Forelimb muscle (tissue), 1 donor: ENCODE measurements at places on chromosomes 11 and 22. TPM values are rescaled to one million over a fixed set of nuclear protein-coding genes. Genes with fewer than 3 reads are reported as not detected.

- no peak for DNase-seq
Measured at GRCh38 chr11:15446929-15447328, 332.2 kb downstream of the INSC start.

DNA sequence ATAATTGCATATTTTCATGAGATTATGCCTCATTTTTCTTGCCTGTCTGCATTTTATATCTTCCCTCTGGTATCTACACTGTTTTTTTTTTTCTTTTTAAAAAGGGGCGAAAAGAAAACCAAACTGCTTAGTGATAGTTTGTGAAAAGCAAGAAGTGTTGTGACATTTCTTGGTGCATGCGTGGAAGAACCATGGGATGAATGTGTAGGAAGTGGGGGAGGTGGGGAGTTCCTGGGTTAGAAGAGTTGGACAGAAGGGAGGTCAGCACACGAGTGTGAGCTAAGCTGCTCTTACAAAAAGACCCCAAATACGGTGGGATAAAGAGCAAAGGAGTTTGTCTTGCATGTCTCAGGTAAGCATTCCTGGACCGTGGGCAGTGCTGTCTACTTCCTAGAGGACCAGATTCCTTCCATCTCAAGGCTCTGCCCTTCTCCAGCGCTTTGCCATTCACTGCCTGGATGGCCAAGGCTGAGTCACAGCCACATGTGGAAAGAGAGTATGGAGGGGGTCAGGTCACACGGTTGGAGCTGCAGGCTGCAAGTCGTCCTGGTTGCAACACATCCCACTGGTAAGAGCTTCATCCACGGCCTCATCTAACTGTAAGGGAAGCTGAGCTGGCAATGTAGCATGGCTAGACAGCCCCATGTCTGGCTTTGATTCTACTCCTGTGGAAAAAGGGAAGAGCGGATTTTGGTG is 300.6 kb downstream of the DDX10 start:
- DNase-seq: no peak

DNA sequence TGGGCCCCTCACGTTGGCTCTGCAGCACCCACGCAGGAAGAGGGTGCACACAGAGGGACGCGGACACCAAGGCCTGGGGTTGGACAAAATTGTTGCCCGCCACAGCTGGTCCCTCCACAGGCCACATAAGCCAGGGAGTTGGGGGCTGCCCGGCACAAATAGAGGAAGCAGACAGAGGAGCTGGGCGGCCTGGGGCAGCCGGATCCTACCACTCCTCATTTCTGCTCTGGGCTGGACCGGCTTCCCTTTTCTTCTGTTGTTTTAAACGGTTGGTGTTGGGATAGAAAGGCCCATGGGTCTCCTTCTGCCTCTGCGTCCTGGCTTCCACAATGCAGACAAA is 36.4 kb upstream of the LINC01488 start:
- DNase-seq: no peak

KCTD14 gene
- 1.0 TPM for polyA plus RNA-seq

DNA sequence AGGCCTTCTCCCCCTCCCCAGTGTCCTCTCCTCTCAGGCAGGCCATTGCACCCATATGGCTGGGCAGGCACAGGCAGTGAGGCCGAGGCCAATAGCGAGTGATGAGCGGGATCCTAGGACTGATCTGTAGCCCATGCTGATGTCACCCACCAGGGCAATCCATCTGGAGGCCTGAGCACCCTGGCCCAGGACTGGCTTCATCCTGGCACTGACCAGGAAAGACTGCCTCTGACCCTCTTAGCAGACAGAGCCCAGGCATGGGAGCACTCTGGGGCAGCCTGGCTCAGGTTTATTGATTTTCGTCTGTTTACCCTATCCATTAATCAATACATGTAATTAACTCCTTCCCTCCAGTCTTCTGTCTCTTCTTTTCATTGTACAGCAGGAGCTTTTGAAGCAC is 5.1 kb upstream of the TIRAP start:
- DNase-seq: no peak
